Left kidney (tissue), 8 donors: ENCODE measurements at places on chromosomes 1 and 21.
A peak's percentile ranks its signal among the peaks of the same experiment; 100 is the strongest.

- no peak for DNase-seq
These were observed 327.9 kb downstream of the VAV3 start for GRCh38 chr1:107637101-107637500.

DNA sequence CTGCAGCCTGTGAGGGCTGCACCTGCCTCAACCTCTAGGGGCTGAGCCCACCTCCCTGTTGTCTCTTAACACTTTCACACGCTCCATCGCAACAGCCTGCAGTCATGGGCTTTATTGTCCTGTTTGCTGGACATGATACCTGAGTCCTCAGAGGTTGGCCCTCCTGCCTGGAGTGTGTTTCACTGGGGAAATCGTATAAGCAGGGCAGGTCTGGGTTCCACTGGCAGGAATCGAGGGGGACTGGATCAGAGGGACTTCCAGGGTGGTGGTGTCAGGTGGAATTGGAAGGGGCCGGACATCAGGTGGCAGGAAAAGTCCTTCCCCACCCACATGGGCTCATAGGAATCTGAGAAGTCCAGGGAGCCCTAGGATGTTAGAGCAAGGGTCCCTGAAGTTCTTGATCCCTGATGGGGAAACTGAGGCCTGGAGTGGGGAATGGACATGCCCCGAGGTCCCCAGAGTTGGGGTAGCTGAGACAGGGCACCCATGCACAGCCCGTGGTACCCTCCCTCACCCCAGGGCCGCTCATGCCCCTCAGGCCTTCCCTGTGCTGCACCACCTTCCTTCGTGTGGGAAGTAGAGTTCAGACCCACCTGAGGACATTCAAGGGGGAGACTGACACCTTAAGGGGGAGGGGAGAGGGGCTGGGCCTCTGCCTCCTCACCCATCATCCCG is 66.6 kb downstream of the PIK3CD start:
- DNase-seq = no peak

DNA sequence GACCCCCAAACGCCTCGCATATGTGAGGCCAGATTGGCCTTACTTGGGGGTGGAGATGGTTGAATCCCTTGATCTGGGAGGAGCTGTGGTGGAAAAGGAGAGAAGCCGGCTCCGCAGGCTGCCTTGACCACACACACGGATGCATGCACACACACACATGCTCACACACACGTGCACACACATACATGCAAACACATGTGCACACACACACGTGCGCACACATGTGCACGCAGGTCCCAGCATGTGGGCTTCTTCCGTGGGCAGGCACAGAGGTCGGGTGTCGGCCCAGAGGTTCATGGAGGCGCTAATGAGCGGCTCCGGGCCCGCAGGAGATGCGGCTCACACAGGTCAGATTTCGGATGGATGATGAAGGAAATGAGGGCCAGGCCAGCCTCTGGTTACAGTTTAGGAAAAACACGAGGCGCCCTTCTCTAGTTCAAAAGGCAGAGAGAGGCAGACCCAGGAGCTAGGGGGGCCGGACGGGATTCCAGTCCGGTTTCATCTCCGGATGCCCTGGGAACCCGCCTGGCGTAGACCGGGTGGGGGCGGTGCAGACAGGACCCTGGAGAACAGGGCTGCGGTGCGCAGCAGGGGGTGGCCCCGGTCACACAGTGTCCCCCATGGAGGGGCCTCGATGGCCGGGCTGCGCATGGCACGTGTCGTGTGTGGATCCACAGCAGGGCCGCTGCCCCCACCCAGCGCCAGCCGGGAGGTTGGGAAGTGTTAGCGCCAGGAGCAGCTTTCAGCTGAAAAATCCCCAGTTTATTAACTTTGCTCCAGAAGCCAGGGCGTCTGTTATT is 91.1 kb upstream of the ACTRT2 start:
- no peak for DNase-seq

DNA sequence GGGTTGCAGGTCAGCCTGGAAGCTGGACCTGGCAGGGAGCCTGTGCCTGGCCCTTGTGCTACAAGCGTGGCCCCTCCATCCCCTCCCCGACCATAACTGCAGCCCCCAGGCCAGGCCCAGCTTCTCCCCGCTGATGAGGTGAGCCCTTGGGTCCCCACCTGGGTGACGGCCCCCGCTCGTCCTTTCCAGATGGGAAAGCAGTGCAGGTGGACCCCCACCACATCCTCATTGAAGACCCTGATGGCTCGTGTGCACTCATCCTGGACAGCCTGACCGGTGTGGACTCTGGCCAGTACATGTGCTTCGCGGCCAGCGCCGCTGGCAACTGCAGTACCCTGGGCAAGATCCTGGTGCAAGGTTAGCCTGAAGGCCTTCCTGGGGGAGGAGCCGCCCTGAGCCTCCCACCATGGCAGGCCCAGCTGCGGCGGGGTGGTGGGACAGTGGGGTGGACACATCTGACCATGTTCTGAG is 56.9 kb downstream of the TRIM11 start:
- no peak for DNase-seq

GRCh38 chr1:184664661-184665060 is 90.0 kb downstream of the EDEM3 start:
- no peak for DNase-seq

DNA sequence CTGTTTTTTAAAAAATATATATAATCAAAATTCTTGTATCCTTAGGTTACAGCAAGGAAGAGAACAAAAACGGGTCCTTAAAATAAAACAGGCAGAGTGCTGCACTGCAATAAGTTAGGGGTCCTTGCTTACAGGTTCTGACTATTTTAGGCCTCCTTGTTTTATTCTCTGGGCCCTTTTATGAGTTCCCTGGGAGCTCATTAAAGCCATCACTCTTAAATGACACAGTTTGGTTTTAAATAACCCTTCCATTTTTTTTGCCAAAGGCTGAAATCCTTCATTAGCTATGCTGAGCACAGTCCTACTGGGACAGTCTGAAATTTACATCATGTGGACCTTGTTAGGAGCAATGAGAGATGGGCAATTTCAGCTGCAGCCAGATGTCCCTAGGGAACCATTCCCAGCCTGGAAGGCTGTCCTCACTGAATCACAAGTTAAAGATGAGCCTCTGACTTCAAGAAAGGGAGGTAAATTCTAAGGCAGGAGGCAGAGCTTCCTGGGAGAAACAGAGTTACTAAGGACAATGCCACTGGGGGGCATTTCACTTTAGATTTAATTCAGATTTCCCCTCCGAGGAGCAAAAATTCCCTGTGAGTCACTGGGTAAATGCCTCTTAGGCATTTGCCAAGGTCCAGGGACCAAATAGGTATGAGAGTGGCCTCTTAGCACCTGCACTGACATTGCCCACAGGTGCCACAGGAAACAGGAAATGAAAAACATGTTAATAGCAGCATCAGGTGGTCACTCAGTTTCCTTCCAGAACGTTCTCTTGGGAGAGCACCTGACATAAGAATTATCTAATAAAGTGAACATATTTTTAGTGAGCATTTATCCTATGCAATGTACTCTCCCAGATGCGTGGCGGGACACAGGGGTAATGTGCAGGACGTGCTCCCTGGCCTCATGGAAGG is 3.8 kb upstream of the MUL1 start:
- DNase-seq = no peak

DNA sequence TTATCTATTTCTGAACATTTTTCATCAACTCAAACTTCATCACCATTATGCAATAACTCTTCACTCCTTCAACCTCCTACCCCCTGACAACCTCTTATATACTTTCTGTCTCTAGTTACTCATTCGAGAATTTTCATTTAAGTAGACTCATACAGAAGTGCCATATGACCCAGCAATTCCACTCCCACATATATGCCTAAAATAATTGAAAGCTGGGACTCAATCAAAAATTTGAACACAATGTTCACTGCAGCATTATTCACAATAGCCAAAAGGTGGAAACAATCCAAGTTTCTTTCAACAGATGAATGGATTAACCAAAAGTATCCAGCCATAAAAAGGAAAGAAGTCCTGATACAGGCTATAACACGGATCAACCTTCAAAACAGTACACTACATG is 24.1 kb downstream of the COL11A1 start:
- no peak for DNase-seq

GRCh38 chr1:151581451-151581850 is 30.4 kb upstream of the SNX27 start:
- peak; percentile 25 for DNase-seq

DNA sequence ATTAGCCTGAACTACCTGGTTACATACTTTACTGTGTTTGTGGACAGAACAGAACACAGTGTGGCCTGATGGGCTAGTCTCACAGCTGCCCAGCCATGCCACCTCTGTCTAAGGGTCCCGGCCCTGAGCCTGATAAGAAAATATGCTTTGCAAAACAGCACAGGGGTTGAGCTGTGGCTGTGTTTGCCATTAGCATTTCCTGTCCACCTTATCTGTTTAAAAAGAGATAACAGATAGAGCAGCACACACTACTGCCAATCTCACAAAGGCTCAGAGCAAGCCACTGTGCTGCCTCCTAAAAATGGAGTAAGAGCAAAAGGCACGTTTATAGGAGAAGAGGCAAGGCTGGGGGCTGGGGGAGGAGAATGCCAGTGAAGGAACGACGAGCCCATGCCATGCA is 95.0 kb downstream of the SUSD4 start:
- no peak for DNase-seq

DNA sequence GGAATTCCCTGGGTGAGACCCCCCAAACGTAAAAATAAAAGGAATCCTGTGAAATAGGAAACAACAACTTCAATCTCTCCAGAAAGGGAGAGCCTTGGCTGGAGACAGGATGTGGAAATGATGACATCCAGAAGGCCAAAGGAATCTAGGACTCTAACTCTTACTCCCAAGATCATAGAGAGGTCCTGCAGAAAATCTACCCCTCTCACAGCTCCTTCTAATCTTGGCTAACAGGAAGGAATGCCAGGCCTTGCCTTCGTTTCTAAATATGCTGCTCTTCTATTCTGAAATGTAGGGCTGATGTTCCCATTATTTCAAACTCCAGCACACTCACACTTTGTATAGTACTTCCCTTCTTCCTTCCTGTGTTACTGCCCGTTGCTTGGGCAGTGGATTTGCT is 40.7 kb downstream of the ARHGEF11 start:
- no peak for DNase-seq
